ENCODE measurements at places on chromosomes 2 and 18. TPM values are rescaled to one million over a fixed set of nuclear protein-coding genes. Genes with fewer than 3 reads are reported as not detected.

The REG1B gene
- total RNA-seq = not detected

The COL5A2 gene
- 239 TPM for total RNA-seq

The SERPINB3 gene
- not detected for total RNA-seq

The ADGRF3 gene
- total RNA-seq = 0.38 TPM

The TXNDC2 gene
- 0.13 TPM for total RNA-seq

The RAB27B gene
- 3.0 TPM for total RNA-seq

The EHD3 gene
- total RNA-seq = 10.3 TPM

The LGALSL gene
- total RNA-seq = 4.7 TPM

The TMEM247 gene
- not detected for total RNA-seq

The MBD5 gene
- total RNA-seq = 19.6 TPM

Measured in mesangial cell (primary cell).